ENCODE measurements at places on chromosomes 3 and 15.

GRCh38 chr3:124329723-124330122 lies 337.8 kb upstream of the ROPN1 start:
- no peak for DNase-seq

- no peak for DNase-seq
Observed at GRCh38 chr3:191120447-191121298, 78.4 kb upstream of the OSTN start.

DNA sequence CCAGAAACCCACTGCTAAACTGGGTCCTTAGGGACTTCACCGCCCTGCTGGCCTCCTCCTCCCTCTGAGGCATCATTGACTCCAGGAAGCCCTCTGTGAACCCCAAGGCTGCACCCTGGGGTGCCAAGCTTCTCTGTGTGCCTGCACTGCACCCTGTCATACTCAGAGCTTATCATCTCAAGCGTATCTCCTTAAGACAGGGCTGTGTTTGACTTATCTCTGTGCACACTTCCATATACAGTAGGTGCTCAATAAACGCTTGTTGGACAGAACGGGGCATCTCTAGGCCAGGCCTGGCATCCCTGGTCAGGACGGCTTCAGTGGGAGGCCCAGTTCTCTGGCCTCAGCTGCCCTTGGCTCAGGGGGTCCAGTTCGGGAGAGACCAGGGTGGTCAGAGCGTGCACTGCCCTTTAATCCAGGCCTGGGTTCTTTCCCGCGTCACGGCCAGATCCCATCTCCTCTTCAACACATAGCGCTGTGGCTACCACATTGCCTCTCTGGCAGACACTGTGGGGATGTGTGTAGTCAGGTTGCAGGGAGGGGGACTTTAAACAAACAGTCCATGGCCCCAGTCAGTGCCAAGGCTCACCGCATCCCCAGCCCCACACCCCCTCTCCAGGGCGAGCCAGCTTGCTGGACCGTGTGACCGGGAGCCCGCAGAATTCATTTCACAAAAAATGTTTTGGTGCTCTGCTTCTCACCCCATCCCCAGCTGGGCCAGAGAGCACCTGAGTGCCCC lies 33.4 kb downstream of the MAGEF1 start:
- no peak for DNase-seq

GRCh38 chr15:80208758-80209734 lies 43.0 kb downstream of the CTXND1 start:
- no peak for DNase-seq

GRCh38 chr15:71874245-71874644 lies 63.9 kb downstream of the NR2E3 start:
- no peak for DNase-seq

- DNase-seq: no peak
Observed at GRCh38 chr3:171192176-171192854, 165.8 kb upstream of the SLC2A2 start.

DNA sequence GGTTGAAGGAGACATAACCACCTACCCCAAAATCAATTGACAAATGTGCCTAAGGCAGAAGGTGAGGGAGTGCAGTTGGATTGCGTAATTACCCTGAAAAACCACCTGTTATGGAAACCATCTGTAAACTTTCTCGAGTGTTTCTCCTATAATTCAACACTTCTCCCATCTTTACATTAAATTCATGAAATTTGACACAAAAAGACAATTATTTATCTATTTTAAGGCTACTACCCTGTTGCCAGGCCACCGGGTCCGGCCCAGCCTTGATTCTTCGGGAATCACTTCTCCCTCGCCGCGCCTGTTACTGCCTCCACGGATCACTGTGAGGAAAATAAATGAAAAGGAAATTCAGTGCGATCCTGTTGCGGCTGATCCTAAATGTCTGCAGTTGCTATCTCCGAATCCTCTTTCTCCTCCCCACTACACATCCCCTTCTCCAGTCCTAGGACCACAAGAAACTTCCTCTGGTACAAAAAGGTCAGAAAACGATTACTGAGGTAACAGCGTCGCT lies 646 bp downstream of the IQCB1 start:
- DNase-seq: no peak

DNA sequence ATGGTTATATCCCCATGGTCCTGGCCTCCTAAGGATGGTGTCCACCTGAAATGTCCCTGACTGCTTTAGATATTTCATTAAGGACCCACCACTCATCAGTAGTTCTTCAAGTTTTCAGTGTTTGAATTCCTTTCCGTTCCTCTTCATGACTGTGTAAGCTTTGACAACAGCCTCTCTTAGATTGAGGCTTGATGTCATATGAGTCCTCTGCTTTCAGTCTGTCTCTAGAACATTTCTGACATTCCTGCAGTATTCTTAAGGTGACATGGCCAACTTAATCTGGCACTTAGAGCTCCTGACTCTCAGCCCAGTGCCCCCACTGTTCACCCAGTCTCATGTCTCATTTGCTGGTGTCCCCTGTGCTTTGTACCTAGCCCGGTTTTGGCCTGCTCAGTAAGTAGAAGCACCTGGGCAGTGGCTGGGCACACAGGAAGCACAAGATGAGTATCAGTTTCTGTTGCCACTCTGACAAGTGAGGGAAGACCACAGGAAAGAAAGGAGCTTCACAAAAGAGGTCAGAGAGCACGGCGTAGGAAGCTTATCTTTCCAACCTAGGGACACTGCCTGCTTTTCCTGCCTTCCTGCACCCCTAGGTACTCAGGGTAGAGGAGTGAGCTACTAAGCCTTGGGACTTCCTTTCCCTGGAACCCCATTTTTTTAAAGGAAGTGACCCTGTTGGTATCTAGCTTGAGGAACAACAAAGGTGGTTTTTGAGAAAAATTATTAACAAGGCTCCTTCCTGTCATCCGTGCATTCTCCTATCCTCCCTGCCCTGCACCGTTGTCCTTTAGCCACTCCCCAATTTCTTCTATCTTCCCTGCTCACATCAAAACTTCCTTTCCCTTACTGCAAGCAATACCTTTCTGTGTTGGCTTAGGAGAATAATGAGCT lies 103.1 kb downstream of the KLHL25 start:
- no peak for DNase-seq

GRCh38 chr3:16838561-16838960 lies 46.2 kb upstream of the PLCL2 start:
- no peak for DNase-seq
